ENCODE measurements at places on chromosomes 1 and 21. TPM values are rescaled to one million over a fixed set of nuclear protein-coding genes. Genes with fewer than 3 reads are reported as not detected.
A peak's percentile ranks its signal among the peaks of the same experiment; 100 is the strongest.

Gene CD84
- total RNA-seq: not detected

Gene C1orf226
- total RNA-seq: under 0.01 TPM

Gene TPTE
- 0.43 TPM for total RNA-seq

Gene ADGRB2
- 14.2 TPM for total RNA-seq

- DNase-seq: peak; percentile 90
These were observed 15.6 kb upstream of the TACSTD2 start for GRCh38 chr1:58592522-58593134.

DNA sequence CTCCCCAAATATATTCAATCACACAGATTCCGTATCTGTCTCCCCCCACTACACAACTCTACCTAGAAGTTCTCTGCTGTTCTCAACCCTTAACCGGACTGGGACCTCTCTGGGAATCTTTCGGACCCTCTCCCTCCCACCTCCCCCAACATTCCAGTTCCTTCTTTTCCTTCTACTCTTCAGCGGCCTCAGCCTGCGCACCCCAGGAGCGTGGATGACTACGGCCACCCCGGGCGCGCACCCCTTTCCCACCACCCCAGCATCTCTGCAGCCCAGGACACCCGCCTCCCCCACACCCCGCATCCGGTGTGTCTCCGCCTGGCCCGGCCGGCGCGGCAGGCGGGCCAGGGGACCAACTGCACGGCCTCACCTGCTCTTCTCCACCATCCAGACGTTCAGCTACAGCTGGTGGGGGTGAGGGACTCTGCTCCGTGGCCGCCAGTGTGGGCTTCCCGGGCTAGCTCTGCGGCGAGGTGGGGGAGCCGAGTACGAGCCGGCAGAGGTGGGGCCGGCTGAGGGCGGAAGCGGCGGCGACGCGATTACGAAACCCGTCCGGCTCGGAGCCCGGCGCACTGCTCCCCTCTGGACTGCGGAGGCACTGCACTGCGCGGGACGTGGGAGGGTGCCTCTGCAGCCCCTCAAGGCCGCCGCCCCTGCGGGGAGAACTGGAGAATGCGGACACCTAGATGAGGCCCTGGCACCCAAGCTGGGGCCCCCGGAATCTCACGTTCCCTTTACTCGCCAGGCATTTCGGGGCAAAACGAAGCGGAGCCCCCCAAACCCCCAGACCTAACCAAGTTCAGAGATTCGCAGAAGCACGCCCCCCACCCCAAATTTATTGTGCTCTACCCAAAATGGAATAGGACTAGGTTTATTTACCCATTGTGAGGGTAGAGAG is at the start of gene CDC42SE1:
CDC42SE1 (minus strand) TSS at position 514 of the 898 bp plus-strand sequence. CDS start 3,892 bp downstream, outside the sequence.
- peak; percentile 85 for DNase-seq

- DNase-seq: peak; percentile 73
These were observed 357.0 kb upstream of the PTBP2 start for GRCh38 chr1:96364576-96364975.

GRCh38 chr1:37995751-37996345 is 6.0 kb upstream of the SF3A3 start:
- peak; percentile 87 for DNase-seq

- DNase-seq: peak; percentile 82
These were observed 49.2 kb upstream of the C1orf198 start for GRCh38 chr1:230917284-230918135.

GRCh38 chr1:219542828-219543518 is 69.9 kb downstream of the ZC3H11B start:
- no peak for DNase-seq

DNA sequence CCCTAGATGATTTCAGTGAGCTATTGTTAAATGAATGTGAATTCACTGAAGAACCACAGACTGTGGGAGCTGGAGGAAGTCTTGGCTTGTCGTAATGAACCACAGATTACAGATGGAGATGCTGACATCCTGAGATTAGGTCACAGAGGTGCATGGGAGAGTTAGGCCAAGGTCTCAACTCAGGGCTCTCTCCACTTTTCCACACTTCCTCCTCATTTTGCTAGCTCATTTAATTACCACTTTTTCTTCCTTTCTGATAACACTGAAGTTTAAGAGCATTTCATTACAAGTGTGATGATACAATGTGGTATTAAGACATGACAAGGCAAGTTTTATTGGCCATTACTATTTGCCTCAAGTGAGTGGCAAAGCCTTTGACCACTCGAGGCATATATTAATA is 30.8 kb downstream of the ST6GALNAC3 start:
- no peak for DNase-seq
